ENCODE measurements at places on chromosomes 2 and 18. TPM values are rescaled to one million over a fixed set of nuclear protein-coding genes. Genes with fewer than 3 reads are reported as not detected.

- no peaks in the 10 kb centered on the region for H3K36me3 ChIP-seq
- H3K4me1 ChIP-seq = no peaks in the 10 kb centered on the region
- H3K27me3 ChIP-seq = no peaks in the 10 kb centered on the region
These were observed 173.5 kb upstream of the EPB41L3 start for GRCh38 chr18:5717256-5717655.

DNA sequence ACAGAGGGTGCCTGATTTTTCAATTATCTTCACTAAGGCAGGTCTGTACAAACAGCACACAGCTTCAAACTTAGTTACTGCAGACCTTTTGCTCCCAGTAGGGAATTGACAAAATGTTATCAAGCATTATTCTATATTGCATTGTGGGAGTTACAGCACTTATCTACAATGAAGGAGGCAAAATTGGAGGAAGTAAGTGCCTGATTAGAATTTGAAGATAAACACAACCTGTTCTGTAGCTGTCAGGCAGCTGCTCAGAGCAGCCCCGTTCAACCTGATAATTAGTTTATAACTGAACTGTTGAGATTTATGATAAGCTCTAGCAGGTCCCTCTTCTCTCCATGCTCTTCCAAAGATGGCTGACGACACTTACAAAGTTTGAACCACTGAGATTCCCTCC, 364.4 kb upstream of the CYRIA start:
- no peaks in the 10 kb centered on the region for H3K4me1 ChIP-seq
- H3K4me3 ChIP-seq = no peak overlapping the region
- no peaks in the 10 kb centered on the region for H3K27me3 ChIP-seq
- no peak overlapping the region for H3K27ac ChIP-seq
- no peaks in the 10 kb centered on the region for H3K36me3 ChIP-seq
- DNase-seq = no peak

- H3K27me3 ChIP-seq = no peaks in the 10 kb centered on the region
- no peaks in the 10 kb centered on the region for H3K4me1 ChIP-seq
- H3K4me3 ChIP-seq = no peak overlapping the region
These were observed 49.7 kb downstream of the CYRIA start for GRCh38 chr2:16615687-16616615.

DNA sequence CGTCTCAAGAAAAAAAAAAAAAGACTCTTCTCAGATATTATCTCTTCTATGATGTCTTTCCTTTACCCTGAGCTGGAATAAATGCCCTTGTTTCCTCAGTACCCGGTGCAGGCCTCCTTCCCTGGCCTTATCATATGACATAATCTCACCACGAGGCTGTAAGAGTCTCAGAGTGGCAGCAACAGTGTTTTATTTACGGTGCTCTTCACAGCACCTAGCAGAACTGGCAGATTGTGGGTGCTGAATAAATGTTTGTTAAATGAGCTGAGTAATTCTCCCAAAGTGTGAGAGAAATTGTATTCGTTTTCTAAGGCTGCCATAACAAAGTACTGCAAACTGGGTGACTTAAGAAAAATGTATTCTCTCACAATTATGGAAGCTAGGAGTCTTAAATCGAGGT, 82.8 kb upstream of the CD28 start:
- peaks cover 3% of the 10 kb centered on the region for H3K4me1 ChIP-seq
- H3K4me3 ChIP-seq = no peak overlapping the region
- no peaks in the 10 kb centered on the region for H3K36me3 ChIP-seq
- peak; percentile 75 for DNase-seq
- no peaks in the 10 kb centered on the region for H3K27me3 ChIP-seq

DNA sequence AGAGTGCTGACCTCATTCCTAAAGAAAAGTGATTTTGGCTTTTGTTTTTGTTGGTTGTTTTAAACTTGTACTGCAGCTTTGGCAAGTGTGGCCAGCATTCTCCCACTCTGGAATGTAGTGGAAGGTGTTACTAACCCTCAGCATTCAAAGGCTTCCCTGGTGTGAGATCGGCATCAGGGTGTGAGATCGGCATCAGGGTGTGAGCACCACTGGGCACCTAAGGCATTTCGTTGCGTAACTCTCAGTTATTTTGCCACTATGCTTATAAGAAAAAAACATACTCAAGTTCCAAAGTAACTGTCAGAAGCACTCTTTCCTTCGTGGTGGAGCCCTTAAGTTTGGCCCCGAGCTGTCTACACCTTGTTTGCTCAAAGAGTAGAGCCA, 1.7 kb downstream of the CYBRD1 start:
- H3K27me3 ChIP-seq = no peaks in the 10 kb centered on the region
- peak; percentile 66 for DNase-seq
- H3K4me3 ChIP-seq = peak overlapping the region; percentile 96
- H3K27ac ChIP-seq = peak overlapping the region; percentile 31
- peaks cover 5% of the 10 kb centered on the region for H3K4me1 ChIP-seq

GRCh38 chr2:157256626-157257025, 879 bp upstream of the GALNT5 start:
- H3K36me3 ChIP-seq = no peaks in the 10 kb centered on the region
- H3K4me1 ChIP-seq = peaks cover 19% of the 10 kb centered on the region
- H3K27me3 ChIP-seq = no peaks in the 10 kb centered on the region

DNA sequence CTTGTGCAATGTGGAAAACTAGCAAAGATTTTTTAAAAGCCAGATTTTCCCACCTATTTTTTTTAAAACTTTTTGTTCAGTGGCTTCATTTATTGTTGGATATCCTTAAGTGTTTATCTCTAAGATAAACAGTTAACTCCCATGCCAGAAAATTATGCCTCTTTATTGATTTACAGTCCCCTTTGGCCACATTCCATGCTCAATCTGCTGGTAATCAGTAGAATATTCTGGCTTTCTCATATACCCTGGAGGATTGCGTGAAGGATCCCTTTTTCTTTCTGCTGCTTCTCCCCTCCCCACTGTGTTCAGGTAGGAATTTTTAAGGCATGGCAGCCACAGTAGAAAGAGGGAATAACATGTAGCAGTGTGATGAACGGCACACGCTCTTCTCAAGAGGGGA, 2.6 kb downstream of the GRHL1 start:
- H3K27ac ChIP-seq = no peak overlapping the region
- no peaks in the 10 kb centered on the region for H3K36me3 ChIP-seq
- no peaks in the 10 kb centered on the region for H3K27me3 ChIP-seq

DNA sequence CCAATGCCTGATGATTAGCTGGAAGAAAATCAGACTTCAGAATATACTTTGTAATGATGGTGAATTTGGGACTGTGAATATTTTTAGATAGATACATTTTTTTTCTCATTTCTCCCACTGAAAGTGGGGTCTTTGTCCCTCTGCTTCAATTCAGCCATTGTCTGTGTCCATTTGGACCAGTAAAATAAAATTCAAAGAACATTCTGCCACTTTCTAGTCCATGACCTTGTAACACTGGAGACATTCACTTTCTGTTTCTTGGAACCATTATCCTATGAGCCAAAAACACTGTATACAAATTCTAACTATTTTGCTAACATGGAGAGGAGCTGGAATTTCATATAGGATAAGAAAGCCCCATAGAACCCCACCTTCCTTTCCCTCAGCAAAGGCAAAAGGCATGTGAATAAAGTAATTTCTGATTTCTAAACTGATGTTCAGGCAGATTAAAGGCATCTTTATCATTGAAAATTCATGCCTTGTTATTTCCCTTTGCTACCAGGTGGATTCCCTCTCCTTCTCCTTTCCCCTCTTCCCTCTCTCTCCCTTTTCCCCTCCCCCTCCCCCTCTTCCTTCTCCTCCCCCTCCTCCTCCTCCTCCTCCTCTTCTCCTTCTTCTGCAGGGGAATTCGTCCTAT, 2010.4 kb upstream of the LRRTM1 start:
- no peaks in the 10 kb centered on the region for H3K4me1 ChIP-seq
- H3K27me3 ChIP-seq = no peaks in the 10 kb centered on the region
- H3K36me3 ChIP-seq = no peaks in the 10 kb centered on the region
- DNase-seq = no peak
- no peak overlapping the region for H3K27ac ChIP-seq
- no peak overlapping the region for H3K4me3 ChIP-seq

DNA sequence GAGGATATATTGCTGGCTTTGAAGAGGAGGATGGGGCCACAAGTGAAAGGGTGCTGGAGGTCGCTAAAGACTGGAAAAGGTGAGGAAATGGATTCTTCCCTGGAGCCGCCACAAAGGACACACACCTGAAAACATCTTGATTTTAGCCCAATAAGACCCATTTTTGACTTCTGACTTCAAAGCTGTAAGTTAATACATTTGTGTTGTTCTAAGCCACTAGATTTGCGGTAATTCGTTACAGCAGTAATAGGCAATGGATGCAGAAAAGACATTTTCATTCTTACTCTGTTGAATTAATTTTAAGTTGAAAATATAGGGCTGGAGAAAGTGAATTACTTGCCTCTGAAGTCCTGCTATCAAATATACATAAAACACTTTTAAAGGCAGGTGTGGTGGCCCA, 117.7 kb upstream of the RAB12 start:
- H3K4me3 ChIP-seq = no peak overlapping the region
- DNase-seq = no peak
- no peaks in the 10 kb centered on the region for H3K36me3 ChIP-seq
- peaks cover 5% of the 10 kb centered on the region for H3K27me3 ChIP-seq
- no peaks in the 10 kb centered on the region for H3K4me1 ChIP-seq
- no peak overlapping the region for H3K27ac ChIP-seq

DNA sequence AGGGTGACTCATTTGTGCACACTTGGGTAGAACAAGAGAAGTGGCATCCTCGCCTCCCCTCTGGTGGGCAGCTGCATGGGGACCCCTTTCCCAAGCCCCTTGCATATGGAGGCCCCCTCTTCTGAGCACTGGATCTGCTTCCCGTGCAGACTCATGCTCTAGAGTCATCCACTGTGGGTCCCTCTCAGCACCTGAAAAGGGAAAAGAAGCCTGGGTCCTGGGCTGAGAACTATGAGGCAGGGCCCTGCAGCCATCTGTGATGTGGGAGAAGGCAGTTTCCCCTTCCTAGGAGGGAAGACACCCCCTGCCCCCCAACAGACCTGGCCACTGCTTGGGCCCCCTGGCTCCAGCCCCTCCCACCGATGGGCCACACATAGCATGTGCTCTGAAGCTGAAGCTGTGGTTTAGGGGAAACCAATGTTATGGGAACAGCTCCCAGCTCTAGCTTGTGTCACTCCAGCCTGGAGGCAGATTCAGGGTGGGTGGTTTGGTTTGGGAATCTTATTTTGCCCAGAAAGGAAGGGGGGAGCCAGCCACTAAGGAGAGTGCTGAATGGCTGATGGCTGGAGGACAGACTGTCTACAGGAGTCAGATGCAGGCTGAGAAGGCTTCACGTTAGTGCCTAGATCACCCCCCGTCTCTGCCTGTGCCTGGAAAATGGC, 172.8 kb downstream of the GLI2 start:
- no peak for DNase-seq
- no peak overlapping the region for H3K27ac ChIP-seq
- H3K27me3 ChIP-seq = no peaks in the 10 kb centered on the region
- H3K4me1 ChIP-seq = peaks cover 25% of the 10 kb centered on the region
- no peak overlapping the region for H3K4me3 ChIP-seq

DNA sequence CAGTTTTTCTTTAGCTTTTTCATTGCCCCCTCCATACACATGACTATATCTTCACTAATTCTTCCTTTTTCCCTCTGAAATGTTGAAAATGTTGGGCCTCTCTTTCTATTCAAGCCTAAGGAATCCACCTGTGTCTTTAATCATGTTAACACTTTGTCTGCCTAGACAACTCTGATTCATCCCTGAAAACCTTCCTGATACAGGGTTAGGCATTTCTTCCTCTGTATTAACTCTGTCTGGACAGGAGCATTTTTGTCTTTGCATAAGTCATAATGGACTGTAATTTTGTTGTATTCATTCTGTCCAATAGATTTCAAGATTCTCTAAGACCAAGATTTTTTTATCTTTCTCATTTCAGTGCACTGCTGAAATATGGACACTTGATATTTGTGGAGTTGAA, 297.3 kb downstream of the IKZF2 start:
- H3K27me3 ChIP-seq = no peaks in the 10 kb centered on the region
- no peaks in the 10 kb centered on the region for H3K36me3 ChIP-seq
- H3K4me3 ChIP-seq = no peak overlapping the region
- H3K27ac ChIP-seq = no peak overlapping the region

GRCh38 chr18:31410716-31411483, 34.3 kb downstream of the DSG4 start:
- H3K4me1 ChIP-seq = no peaks in the 10 kb centered on the region
- H3K27ac ChIP-seq = no peak overlapping the region
- no peaks in the 10 kb centered on the region for H3K27me3 ChIP-seq
- no peak for DNase-seq

DNA sequence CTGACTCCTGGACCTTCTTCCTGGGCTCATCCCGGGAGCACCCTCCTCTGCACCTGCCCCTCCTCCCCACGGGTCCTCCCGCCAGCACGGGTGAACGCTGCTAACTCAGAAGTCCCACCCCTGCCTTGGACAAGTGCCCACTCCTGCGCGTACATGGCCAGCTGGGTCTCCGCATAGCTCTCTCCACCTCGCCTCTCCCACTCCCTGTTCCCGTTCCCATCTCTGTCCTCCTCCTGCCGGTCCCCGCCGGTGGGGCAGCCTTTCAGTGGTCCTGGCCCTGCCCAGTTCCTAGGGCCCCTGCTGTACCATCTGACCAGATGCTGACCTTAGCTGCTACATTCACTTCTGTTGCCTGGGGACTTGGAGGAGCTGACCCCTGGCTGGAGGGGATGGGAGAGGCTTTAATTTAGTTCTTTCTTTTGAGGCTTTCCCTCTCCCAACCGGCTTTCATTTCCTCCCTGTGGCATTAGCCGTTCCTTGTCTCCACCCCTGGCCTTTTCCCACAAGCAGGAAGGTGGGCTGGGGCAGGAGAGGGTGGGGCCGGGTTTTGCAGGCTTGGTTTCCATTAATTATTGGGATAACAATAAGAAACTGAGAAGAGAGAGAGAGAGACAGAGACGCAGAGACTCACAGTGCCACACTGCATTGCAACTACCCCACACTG, 136.1 kb downstream of the SH3BP4 start:
- no peaks in the 10 kb centered on the region for H3K36me3 ChIP-seq
- H3K27ac ChIP-seq = no peak overlapping the region

ERMN gene
- total RNA-seq = 0.17 TPM

AQP12B gene
- total RNA-seq = not detected

CHPF gene
- total RNA-seq = 46.0 TPM

CHRND gene
- total RNA-seq = not detected

C2orf72 gene
- total RNA-seq = 0.33 TPM

UGT1A7 gene
- total RNA-seq = not detected

BMP10 gene
- not detected for total RNA-seq

UGT1A3 gene
- not detected for total RNA-seq

GYPC gene
- 135 TPM for total RNA-seq

SLC8A1 gene
- total RNA-seq = 109 TPM

CYP26B1 gene
- 0.51 TPM for total RNA-seq

FASTKD1 gene
- total RNA-seq = 19.3 TPM

CTAGE1 gene
- total RNA-seq = under 0.01 TPM

All from fibroblast of lung (primary cell).